ENCODE measurements at places on chromosomes 16 and 17. TPM values are rescaled to one million over a fixed set of nuclear protein-coding genes. Genes with fewer than 3 reads are reported as not detected.

MT1F gene
- total RNA-seq: 71.2 TPM

ACAP1 gene
- 9.0 TPM for total RNA-seq

PRAC2 gene
- 11.7 TPM for total RNA-seq

KRTAP4-11 gene
- not detected for total RNA-seq

CFAP52 gene
- not detected for total RNA-seq

- DNase-seq: no peak
Measured at GRCh38 chr17:68461589-68461988, 4.3 kb upstream of the WIPI1 start.

DNA sequence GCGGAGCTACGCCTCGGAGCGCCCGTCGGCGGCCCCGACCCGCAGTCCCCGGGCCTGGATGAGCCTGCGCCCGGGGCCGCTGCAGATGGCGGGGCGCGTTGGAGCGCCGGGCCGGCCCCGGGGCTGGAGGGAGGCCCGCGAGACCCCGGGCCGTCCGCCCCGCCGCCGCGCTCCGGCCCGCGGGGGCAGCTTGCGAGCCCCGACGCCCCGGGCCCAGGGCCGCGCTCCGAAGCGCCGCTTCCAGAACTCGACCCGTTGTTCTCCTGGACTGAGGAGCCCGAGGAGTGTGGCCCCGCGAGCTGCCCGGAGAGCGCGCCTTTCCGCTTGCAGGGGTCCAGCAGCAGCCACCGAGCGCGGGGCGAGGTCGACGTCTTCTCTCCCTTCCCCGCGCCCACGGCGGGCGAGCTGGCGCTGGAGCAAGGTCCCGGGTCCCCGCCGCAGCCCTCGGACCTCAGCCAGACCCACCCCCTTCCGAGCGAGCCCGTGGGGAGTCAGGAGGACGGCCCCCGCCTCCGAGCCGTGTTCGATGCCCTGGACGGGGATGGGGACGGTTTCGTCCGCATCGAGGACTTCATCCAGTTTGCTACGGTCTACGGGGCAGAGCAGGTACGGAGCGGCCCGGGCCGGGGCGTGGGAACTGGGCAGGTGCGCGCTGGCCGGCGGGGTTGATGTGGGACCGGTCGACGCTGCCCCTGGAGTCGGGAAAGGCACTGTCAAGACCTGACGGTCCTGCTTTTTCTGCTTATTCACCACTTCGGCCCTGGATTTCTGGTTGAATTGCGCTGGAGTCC lies 861 bp downstream of the RAB11FIP3 start:
- no peak for DNase-seq

DNA sequence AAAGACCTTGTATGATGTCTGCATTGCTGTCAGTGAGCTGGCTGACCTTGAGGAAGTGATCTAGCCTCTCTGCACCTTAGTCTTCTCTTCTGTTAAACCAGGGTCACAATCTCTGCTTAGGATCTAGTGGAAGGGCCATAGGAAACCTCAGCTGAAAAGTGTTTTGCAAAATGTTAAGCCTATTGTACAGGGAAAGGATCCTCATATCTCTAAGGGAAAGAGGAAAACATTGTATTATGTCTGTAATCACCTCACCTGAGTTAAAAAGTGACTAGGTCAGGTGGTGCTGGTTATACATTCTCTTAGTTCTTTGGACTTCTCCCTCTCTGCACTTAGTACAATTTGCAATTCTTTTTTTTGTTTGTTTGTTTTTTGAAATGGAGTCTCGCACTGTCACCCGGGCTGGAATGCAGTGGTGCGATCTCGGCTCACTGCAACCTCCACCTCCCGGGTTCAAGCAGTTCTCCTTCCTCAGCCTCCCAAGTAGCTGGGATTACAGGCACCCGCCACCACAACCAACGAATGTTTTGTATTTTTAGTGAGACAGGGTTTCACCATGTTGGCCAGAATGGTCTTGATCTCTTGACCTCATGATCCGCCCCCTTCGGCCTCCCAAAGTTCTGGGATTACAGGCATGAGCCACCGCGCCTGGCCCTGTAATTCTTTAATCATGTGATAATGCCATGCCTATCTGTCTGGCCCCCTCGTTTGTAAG lies 2.0 kb upstream of the SEPHS2 start:
- DNase-seq: no peak

GRCh38 chr17:50018909-50019308 lies 23.9 kb upstream of the DLX3 start:
- no peak for DNase-seq

DNA sequence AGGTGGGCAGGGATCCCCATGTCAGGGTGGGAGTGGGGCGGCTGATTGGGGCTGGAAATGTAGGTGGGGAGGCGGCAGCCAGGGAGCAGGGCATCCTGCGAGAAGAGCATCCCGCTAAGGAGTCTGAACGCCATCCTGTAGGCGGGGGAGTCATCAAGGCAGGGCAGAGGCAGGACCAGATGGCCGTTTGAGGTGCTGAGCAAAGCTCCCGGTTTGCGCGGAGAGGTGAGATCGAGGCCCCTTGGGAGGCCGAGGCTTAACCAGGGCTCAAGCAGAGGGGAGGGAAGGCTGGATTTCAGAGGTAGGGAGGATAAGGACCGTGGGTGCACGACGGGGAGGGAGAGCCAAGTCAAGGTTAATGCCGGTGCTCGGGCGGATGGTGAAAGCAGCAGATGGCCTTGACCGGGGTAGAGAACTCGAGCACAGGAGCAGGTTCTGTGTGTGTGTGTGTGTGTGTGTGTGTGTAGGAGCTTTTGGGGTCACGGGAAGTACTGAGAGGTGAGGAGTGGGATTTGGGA lies 472 bp upstream of the NME2 start:
- peak; percentile 42 for DNase-seq

- no peak for DNase-seq
Measured at GRCh38 chr16:24430954-24431760, 108.2 kb upstream of the RBBP6 start.

DNA sequence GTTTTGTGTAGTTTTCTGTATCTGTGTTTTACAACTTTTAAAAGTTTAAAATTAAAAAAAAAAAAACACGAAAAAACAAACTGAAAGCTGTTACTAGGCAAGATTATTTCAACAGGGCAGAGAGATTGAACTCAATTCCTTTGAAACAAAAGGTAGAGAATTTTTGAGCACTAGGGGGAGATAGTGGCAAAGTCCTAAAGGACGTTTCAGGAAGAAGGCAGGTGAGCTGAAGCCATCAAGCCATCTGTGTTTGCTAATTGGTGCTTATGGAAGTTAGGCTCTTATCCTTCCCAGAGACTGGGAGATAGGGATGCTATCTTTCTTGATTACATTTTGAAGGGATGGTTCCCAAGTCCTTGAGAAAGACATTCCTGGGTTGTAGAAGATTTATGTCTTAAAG lies 70.6 kb upstream of the CLEC3A start:
- no peak for DNase-seq

DNA sequence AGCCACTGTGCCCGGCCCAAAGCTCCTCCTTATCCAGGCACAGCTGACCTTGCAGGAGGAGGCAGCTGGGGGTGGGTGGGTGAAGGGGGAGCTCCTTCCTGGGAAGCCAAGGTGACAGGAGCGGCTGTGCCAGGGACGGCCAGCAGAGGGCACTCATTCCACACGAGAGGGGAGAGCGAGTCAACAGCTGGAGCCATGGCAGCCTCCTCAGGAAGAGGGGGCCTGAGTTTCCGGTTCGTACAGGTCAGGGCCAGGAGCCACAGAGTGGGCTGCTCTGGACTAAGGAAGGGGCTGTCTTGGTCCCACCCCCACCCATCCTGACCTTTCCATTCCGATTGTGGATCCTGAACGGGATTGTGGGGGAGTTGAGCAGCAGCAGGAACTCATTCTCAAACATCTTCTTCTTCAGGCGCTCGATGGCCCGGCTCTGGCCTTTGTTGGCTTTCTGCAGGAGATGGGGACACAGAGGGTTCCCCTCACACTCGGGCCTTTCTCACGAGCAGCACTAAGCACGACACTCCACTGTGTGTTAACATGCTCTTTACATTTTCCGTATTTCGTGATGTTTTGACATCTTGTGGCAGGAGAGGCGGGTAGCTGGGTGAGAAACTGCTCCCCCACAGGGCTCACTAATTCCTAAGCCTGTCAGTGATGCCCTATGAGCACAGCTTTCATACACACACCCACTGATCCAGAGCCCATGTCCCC lies 61.6 kb downstream of the TIMM22 start:
- DNase-seq: peak; percentile 73

DNA sequence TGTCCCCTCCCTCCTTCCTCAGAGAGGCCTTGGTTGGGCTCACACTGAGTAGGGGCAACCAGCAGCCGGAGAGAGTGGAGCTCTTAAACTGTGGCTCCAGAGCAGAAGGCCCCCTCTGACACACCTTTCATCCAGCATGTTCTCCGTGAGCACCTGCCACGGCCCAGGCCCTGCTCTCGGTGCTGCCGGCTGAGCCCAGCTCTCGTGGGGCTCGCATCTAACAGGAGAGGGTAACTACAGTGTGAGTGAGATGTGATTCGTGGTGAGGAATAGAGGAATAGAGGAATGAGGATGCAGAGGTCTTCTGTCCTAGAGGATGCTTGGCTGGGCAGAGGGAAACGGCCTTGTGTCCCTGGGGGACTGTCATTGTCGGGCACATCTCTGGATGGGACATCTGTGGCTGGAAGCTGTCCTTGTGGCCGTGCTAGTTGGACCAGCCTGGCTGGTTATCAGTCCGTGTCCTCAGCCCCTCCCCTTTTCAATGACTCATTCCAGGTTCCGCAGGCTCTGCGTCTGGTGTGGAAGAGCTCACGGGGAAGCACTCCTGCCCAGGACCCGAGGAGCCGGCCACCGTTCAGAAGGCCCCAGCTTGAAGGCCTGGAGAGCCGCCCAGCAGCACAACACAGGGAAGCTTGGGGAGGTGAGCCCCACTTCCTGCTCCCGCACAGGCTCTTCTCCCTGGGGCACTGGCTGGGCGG lies 11.9 kb upstream of the DNASE1 start:
- peak; percentile 53 for DNase-seq

DNA sequence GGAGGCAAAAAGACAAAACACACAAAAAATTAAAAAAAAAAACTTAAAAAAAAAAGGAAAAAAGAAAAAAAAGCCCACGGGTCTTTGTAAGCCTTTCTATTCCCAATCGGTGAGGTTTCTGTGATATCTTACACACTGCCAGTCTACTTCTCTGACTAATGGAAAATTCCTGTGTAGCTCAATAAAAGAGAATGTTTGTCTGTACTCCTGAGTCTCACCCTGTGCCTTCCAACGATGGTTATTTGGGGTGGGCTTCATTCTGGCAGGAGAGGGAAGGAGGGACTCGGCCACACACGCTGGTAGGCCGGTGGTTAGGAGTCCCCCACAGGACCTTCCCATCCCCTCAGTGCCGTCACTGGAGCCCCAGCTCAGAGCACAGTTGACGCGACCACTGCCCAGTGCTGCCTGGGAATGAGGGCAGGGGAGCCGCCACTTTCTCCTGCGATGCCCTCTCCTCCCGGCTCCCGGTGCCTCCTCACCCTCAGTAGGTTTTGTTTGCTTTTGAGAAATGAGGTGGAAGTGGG lies 68.0 kb downstream of the AMFR start:
- no peak for DNase-seq

DNA sequence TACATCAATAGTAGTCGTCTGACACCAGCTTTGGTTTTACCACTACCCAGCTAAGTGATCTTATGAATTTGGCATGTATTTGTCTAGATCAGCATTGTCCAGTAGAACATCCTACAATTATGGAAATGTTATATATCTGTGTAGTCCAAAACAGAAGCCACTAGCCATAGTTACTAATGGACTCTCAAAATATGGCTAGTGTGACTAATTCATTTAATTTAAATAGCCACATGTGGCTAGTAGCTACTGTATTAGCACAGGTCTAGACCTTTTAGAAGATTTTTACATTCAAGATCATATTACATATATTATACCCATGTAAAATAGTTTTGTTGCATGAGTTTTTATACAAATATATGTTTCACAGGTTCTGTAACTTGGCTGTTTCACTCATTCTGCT lies 27.0 kb upstream of the NFAT5 start:
- DNase-seq: no peak

DNA sequence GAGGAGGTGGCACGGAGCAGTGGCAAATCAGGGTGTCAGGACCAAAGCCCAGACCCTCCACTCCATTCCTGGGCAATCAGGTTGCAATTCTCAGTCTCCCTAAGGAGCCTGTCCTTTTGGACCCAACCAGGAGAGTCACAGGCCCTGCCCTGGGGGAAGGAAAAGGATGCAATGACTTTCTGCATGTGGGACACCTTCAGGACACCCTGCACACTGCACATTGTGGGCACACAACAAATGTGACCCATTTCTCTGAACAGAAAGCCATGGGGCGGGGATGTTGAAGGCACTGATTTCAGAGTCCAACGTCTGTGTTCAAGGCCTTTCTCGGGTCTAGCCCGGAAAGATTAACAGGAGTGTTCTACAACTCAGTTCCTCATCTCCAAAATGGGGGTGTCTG lies 286.2 kb upstream of the FOXF1 start:
- no peak for DNase-seq

GRCh38 chr17:35376245-35376644 lies 2.8 kb upstream of the SLFN11 start:
- no peak for DNase-seq

DNA sequence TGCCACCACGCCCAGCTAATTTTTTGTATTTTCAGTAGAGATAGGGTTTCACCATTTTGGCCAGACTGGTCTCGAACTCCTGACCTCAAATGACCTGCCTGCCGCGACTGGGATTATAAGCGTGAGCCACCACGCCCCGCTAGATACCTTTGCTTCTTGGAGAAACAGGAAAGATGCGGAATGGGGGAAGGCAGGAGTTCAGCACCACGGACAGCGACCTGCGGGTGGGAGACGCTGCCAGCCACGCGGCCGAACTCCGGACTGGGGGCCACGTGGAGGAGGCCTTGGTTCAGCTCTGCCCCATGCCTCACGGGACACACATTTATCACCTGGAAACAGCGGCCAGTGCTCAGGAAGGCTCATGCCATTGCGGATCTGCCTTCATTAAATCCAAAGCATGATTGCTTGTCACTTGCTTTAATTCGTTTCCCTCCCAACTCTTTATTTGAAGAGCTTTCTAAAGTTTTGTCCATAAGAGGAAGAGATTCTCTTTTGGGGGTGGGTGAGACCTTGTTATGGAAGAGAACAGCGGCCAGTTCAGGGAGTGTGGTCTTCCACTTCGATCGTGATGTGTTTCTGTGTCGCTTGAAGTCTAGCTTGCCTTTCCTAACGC lies 219.9 kb downstream of the ENGASE start:
- peak; percentile 33 for DNase-seq

DNA sequence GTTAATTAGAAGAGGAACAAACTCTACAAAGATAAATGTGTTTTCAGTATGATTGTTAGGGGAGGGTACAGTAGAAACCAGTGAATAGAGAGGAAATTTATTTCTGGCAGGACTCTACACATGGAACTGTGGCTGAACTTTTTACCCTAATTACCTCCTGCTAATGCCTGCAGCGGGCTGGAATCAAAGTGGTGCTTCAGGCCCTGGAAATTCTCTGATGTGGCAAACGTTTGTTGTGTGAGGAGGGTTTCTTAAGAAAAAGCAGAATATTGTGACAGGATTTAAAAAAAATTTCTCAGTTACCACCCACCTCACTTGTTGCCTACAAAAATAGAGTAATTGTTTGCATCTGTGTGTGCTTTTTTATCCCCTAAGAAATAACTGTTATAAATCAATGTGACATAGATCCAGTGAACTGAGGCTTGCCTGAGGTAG lies 154.5 kb downstream of the BCAS3 start:
- no peak for DNase-seq

GRCh38 chr17:16662936-16663335 lies 9.3 kb upstream of the ZNF624 start:
- DNase-seq: no peak

GRCh38 chr17:29469276-29469675 lies 79.1 kb downstream of the TAOK1 start:
- no peak for DNase-seq

Data from left colon (tissue), 2 donors.